Chondrocyte (in vitro differentiated cells): ENCODE measurements at places on chromosomes 5 and 9. TPM values are rescaled to one million over a fixed set of nuclear protein-coding genes. Genes with fewer than 3 reads are reported as not detected.
A peak's percentile ranks its signal among the peaks of the same experiment; 100 is the strongest.

SLC6A18 gene
- total RNA-seq = not detected in 3 replicates

C5orf46 gene
- 7.8 to 9.8 TPM in 2 of 3 replicates, not detected in the other for total RNA-seq

PSD2 gene
- total RNA-seq = 0.47 to 1.5 TPM (median 0.82 TPM) in 3 replicates

SPATA31D4 gene
- not detected in 3 replicates for total RNA-seq

SEMA5A gene
- total RNA-seq = 81.2 to 249 TPM (median 239 TPM) in 3 replicates

DNA sequence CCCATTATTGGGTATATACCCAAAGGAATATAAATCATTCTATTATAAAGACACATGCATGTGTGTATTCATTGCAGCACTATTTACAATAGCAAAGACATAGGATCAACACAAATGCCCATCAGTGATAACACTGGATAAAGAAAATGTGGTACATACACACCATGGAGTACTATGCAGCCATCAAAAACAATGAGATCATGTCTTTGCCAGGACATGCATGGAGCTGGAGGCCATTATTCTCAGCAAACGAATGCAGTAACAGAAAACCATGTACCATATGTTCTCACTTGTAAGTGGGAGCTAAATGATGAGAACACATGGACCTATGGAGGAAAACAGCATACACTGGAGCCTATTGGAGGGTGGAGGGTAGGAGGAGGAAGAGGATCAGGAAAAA, 402.4 kb downstream of the CSNK1G3 start:
- H3K36me3 ChIP-seq = no peaks in the 10 kb centered on the region
- H3K4me3 ChIP-seq = no peak overlapping the region
- H3K27ac ChIP-seq = no peak overlapping the region
- H3K27me3 ChIP-seq = no peaks in the 10 kb centered on the region
- peaks cover 32% of the 10 kb centered on the region for H3K4me1 ChIP-seq

GRCh38 chr5:115585265-115585664, 17.0 kb downstream of the TICAM2 start:
- H3K4me3 ChIP-seq = no peak overlapping the region
- peaks cover 25% of the 10 kb centered on the region for H3K4me1 ChIP-seq
- no peak for DNase-seq

DNA sequence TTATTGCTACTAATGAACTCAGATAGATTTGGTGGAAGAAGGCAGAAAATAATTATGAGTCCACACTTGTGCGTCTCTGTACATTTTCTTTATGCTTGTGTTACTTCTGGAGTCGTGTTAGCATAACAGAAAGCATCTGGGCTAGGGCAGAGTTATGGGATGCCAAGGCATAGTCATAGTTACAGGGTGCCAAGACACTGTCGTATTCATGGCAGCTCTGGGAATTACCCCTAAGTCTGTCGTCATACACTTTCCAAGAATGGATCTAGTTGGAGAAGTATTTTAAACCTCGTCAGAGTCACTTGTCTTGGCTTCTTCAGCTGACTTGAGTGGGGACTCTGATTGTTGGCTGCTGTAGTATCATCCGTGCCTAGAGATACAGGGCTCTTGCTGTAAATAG, 27.7 kb downstream of the CAMK4 start:
- H3K36me3 ChIP-seq = no peaks in the 10 kb centered on the region
- no peaks in the 10 kb centered on the region for H3K4me1 ChIP-seq
- peaks cover 28% of the 10 kb centered on the region for H3K27me3 ChIP-seq
- no peak overlapping the region for H3K4me3 ChIP-seq
- H3K27ac ChIP-seq = no peak overlapping the region
- DNase-seq = no peak

- DNase-seq = peak; percentile 92
- peaks cover 64% of the 10 kb centered on the region for H3K27me3 ChIP-seq
- H3K27ac ChIP-seq = no peak overlapping the region
- H3K36me3 ChIP-seq = peaks cover 3% of the 10 kb centered on the region
These were observed 221.8 kb downstream of the MEF2C start for GRCh38 chr5:88660947-88661805.

GRCh38 chr5:15571081-15571480, 71.1 kb downstream of the FBXL7 start:
- peaks cover 16% of the 10 kb centered on the region for H3K4me1 ChIP-seq
- H3K36me3 ChIP-seq = no peaks in the 10 kb centered on the region
- no peak for DNase-seq
- no peak overlapping the region for H3K27ac ChIP-seq

- H3K27ac ChIP-seq = no peak overlapping the region
- H3K27me3 ChIP-seq = no peaks in the 10 kb centered on the region
- no peak for DNase-seq
- no peaks in the 10 kb centered on the region for H3K36me3 ChIP-seq
These were observed 162.1 kb downstream of the CCDC192 start for GRCh38 chr5:127865273-127865672.

DNA sequence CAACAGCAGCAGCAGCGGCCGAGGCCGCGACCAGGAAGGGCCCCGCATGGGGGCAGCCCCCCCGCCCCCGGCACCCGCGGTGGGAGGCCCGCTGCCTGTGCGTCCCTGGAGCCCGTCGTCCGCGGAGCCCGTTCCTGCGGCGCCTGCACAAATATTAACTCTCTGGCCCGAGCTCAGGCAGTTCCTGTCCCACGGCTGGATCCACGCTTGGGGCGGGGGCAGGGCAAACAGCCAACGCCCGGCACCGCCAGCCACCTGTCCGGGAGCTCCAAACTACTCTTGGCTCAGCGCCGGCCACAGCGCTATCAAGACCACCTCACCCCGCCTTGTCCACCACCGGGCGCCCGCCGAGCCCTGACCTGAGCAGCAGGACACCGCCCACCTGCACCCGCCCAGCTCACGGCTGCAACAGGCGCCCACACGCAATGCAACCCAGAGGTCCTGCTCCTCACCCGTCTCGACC, at the start of gene LRRC26:
Gene LRRC26 (minus strand): TSS at position 156 of the 463 bp plus-strand sequence. CDS start 108 bp downstream, at position 48.
- DNase-seq = no peak
- H3K4me1 ChIP-seq = peaks cover 3% of the 10 kb centered on the region
- no peak within 1 kb of the TSS for H3K27ac ChIP-seq

DNA sequence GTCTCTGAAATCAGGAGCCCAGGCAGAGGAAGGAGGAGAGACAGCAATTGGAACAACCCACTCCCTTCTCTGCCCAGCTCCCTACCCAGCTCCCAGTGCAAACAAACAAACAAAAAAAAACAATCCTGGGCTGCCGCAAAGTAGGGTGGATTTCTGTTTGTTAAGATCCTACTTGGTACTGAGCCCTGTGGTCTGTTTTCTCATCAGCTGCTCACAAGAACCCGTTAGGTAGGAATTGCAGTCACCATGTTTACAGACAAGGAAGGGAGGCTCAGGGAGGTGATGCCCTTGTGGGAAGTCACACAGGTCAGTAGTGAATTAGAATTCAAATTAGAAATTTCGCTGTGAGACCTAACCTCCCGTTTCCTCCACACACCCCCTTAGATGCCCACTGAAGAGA, 128.8 kb upstream of the RAD23B start:
- no peak for DNase-seq
- H3K4me1 ChIP-seq = no peaks in the 10 kb centered on the region
- peaks cover 4% of the 10 kb centered on the region for H3K27me3 ChIP-seq
- no peak overlapping the region for H3K27ac ChIP-seq

DNA sequence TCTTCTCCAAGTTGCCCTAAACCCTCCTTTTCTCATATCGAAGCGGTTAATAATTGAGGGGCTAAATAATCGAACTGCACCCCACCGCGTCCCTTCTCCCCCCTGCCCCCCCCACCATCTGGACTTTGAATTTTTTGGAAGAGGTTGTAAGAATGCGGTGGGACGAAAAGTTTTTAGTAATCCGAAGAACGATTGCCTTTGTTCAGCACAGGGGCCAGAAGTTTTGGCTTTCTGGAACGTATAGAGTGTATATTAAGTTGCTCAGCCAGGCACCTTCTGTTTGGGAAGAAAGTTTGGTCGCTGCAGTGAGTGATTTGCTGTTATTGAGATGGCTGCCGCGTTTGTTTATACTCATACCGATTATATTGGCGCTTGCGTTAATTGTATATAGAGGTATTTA, 518 bp downstream of the ERBIN start:
- H3K36me3 ChIP-seq = peaks cover 3% of the 10 kb centered on the region
- DNase-seq = no peak
- H3K27me3 ChIP-seq = no peaks in the 10 kb centered on the region

GRCh38 chr9:108257382-108257781, 598.4 kb downstream of the ACTL7B start:
- H3K36me3 ChIP-seq = no peaks in the 10 kb centered on the region
- no peak for DNase-seq
- no peak overlapping the region for H3K27ac ChIP-seq
- peaks cover 4% of the 10 kb centered on the region for H3K4me1 ChIP-seq
- H3K27me3 ChIP-seq = peaks cover 14% of the 10 kb centered on the region
- no peak overlapping the region for H3K4me3 ChIP-seq

DNA sequence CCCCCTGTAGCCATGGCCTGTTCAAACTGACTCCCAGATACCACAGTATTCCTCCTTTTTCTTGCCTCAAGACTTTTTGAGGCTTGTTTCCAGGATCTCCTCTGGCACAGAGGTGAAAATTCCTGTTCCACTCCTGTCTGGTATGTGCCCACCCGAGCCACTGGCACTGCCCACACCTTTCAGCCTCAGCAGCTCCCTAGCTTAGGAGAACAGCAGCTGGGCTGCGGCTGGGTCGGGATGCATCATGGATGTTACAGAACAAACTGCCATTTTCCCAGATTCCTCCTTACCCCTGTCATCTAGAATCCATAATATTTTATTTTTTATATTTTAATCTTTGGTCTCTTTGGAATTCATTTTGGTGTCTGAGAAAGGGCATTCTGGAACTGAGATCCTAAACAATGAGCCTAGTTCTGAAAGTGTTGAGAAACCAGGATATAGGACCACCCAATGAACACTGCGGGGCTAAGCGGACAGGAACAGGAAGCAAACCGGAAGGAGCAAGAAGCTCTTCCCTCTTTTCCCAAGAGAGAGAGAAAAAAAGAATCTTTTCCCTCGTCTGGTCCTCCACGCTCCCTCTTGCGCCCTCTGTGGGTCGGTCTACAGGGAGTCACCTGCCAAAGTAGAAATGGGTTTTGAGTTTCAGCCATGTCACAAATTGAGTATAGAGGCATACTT, 12.5 kb downstream of the OR2S2 start:
- DNase-seq = no peak
- no peaks in the 10 kb centered on the region for H3K36me3 ChIP-seq
- H3K4me1 ChIP-seq = peaks cover 45% of the 10 kb centered on the region
- H3K27me3 ChIP-seq = no peaks in the 10 kb centered on the region

DNA sequence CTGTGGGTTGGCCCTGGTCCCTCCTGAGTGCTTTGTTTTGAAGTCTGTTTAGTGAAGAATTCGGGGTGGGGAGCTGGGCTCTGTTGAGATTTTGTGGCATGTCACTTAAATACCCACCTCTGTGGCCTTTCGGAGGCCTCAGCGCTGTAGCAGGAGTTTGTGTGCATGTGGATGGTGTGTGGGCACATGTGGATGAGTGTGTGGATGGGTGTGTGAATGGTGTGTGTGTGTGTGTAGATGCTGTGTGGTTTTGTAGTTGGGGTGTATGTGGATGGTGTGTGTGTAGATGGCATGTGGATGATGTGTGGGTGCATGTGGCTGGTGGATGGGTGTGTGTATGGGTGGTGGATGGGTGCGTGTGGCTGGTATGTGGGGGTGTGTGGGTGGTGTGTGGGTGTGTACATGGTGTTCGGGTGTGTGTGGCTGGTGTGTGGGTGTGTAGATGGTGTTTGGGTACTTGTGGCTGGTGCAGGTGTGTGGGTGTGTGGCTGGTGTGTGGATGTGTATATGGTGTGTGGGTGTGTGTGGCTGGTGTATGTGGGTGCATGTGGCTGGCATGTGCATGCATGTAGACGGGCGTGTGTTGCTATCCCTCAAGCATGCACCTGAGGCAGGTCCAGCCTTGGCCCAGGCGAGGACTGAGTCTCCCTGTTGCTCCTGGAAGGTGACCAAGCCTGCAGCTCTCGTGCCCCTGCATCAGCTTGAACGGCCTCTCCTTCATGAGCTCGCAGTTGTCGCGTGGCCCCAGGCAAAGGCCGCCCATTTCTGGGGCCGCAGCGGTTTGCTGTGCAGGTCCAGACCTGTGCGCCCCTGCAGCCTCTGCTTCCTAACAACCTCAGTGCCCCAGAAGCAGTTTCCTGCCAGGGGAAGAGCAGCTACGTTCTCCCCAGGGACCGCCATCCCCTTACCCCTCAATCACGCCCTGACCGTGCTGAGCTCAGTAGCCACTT, 54.0 kb upstream of the FCN2 start:
- DNase-seq = peak; percentile 88
- no peaks in the 10 kb centered on the region for H3K27me3 ChIP-seq
- H3K4me3 ChIP-seq = no peak overlapping the region
- peaks cover 5% of the 10 kb centered on the region for H3K4me1 ChIP-seq

DNA sequence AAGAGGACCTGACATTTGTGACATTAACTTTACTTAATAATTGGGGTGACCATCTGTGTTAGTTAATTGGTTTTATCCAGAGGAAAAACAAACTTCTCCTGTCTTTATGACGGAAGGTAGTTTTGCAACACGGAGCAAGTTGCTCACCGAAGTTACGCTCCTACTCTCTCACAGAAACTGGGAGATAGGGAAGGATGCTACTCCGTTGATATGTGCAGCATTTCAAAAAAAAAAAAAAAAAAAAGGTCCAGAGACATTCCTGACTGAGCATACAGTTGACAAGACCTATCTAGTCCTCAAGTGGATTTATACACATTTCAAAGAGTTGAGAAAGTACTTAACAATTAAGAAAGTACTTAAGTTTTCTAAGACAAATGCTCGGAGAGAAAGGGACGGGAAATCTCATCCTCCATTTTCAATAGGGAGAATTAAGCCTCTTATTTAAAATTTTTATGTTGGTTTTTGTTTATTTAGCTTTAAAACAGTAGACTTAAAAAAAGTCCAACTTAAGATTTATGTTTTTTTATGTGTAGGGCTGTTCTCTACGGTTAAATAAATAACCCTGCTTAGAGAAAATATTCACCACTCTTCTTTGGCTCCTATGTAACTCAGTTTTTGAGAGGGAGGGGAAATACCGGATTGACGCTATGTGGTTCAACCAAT, 455 bp upstream of the FER start:
- peak overlapping the region; percentile 98 for H3K27ac ChIP-seq
- peaks cover 47% of the 10 kb centered on the region for H3K4me1 ChIP-seq
- peak overlapping the region; percentile 83 for H3K4me3 ChIP-seq
- DNase-seq = no peak
- no peaks in the 10 kb centered on the region for H3K36me3 ChIP-seq

DNA sequence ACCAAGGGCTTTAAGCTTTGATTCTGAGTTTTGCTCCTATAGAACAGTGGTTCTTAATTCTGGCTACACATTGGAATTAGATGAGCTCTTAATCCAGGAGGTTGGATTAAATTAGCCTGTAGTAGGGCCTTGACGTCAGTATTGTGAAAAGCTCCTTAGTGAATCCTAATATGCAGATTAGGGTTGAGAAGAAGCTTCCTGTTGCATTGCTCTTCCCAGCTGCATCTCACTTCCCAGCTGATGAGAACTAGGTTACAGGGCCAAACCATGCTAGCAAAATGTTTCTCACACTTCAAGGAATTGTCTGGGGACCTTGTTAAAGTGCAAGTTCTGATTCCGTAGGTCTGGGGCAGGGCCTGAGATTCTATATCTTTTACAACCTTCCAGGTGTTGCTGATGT, 300.0 kb downstream of the ZSWIM6 start:
- no peak for DNase-seq
- H3K27ac ChIP-seq = no peak overlapping the region
- H3K36me3 ChIP-seq = peaks cover 2% of the 10 kb centered on the region
- H3K27me3 ChIP-seq = no peaks in the 10 kb centered on the region
- peaks cover 28% of the 10 kb centered on the region for H3K4me1 ChIP-seq

- no peak overlapping the region for H3K4me3 ChIP-seq
- no peaks in the 10 kb centered on the region for H3K36me3 ChIP-seq
- peaks cover 27% of the 10 kb centered on the region for H3K4me1 ChIP-seq
- H3K27me3 ChIP-seq = no peaks in the 10 kb centered on the region
- peak overlapping the region; percentile 74 for H3K27ac ChIP-seq
These were observed 58.7 kb upstream of the NFIB start for GRCh38 chr9:14372437-14373335.

GRCh38 chr5:174118823-174119467, 73.4 kb downstream of the NSG2 start:
- no peaks in the 10 kb centered on the region for H3K36me3 ChIP-seq
- H3K27ac ChIP-seq = no peak overlapping the region
- peaks cover 12% of the 10 kb centered on the region for H3K27me3 ChIP-seq
- DNase-seq = no peak
- H3K4me1 ChIP-seq = no peaks in the 10 kb centered on the region
